Activated T-helper 1 cell treated with anti-CD3 and anti-CD28 coated beads, Interleukin-12 subunit alpha, Interleukin-12 subunit beta, Interleukin-2, Interleukin-4 antibody, amounts not matched to agents 30 ng/mL and 10 ng/mL and 1 ng/mL, durations not matched to agents 14 hours and 24 hours and 36 hours (primary cell): ENCODE measurements at places on chromosomes 3 and 15.

GRCh38 chr3:4078903-4079302, 224.3 kb upstream of the SETMAR start:
- no peak overlapping the region for H3K4me3 ChIP-seq
- H3K36me3 ChIP-seq = no peaks in the 10 kb centered on the region
- H3K27ac ChIP-seq = no peak overlapping the region

- H3K27me3 ChIP-seq = peaks cover 7% of the 10 kb centered on the region
- peaks cover 13% of the 10 kb centered on the region for H3K4me1 ChIP-seq
- no peak overlapping the region for H3K27ac ChIP-seq
- peaks cover 10% of the 10 kb centered on the region for H3K36me3 ChIP-seq
Observed at GRCh38 chr3:194514626-194515025, 27.8 kb upstream of the ATP13A3 start.

- no peak overlapping the region for H3K27ac ChIP-seq
- DNase-seq = no peak
- H3K4me1 ChIP-seq = peaks cover 9% of the 10 kb centered on the region
- no peak overlapping the region for H3K4me3 ChIP-seq
Observed at GRCh38 chr15:42101861-42102260, 7.5 kb upstream of the PLA2G4D start.

DNA sequence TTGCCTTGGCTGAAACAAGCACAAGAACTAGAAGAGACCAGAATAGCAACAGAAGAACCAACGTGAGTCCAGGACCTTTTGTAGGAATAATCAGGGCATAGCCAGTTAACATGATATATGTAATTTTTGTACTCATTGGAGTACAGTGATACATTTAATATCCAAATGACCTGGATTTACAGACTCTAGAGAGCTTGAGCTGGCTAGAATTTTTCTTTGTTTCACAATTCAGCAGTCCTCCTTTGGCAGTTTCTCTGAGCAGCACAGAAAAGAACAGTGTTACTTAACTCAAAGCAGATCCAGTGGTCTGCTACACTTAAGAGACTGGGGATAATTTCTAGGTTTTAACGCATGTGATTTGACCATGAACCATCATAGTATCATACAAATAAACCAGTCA, 245.7 kb downstream of the ADAMTSL3 start:
- H3K27me3 ChIP-seq = peaks cover 8% of the 10 kb centered on the region
- no peaks in the 10 kb centered on the region for H3K36me3 ChIP-seq
- H3K4me3 ChIP-seq = no peak overlapping the region
- H3K4me1 ChIP-seq = no peaks in the 10 kb centered on the region

GRCh38 chr15:64430000-64430735, 30.2 kb upstream of the ZNF609 start:
- H3K27ac ChIP-seq = peak overlapping the region; percentile 89
- peaks cover 31% of the 10 kb centered on the region for H3K4me1 ChIP-seq
- H3K36me3 ChIP-seq = peaks cover 23% of the 10 kb centered on the region
- no peaks in the 10 kb centered on the region for H3K27me3 ChIP-seq
- peak overlapping the region; percentile 72 for H3K4me3 ChIP-seq

DNA sequence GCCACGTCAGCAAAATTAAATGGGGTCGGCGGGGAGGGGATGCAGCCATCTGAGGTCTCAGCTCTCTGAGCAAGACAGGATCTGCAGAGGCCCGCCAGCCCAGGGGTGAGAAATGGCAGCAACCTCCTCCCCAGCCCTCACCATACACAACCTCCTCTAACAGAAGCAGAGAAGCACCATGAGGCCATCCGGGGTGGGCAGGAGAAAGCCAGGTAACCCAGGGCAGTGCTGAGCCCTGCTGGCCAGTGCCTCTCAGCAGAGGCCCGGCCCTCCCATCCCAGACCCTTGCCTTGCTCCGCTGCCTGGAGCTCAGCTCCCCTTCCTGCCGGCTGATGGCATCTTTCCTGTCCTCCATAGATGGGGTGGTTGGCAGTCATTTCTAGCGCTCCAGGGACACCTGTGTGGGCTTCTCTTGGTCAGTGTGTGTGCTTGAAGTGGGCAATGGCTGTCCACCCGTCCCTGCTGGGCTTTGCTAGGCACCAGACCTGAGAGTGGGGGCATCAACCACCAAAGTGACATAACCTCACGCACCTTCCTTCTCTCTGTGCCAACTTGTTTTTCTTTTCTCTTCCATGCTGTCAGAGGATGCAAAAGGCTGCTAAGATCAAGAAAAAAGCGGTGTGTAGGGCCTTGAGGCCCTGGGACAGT, 175.8 kb downstream of the NSMCE3 start:
- no peaks in the 10 kb centered on the region for H3K4me1 ChIP-seq
- H3K36me3 ChIP-seq = no peaks in the 10 kb centered on the region

DNA sequence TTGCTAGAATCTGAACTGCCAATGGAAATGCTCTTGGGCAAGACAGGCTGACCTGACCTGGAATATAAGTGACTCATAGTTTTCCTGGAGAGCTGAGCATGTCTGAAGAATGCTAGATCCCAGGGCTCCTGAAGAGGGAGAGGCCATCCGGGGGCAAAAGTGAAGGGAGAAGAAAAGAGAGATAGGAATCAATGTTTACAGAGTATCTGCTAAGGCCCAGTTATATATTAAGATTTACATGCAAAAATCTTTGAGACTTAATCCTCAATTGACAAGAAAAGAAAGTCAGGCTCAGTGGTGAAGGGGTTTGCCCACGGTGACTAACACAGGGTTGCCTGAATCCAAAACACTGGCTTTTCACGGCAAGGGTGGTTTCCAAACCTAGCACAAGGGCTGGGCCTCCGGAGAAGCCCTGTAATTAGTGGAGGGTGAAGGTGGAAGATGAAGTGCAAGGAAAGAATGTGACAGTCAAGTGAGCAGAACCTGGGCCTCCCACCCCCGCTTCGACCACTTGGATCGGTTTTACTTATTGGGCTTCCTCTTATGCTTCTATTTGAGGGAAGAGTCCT, 91.7 kb upstream of the FGF12 start:
- DNase-seq = peak; percentile 63
- peaks cover 78% of the 10 kb centered on the region for H3K4me1 ChIP-seq
- peak overlapping the region; percentile 89 for H3K27ac ChIP-seq

DNA sequence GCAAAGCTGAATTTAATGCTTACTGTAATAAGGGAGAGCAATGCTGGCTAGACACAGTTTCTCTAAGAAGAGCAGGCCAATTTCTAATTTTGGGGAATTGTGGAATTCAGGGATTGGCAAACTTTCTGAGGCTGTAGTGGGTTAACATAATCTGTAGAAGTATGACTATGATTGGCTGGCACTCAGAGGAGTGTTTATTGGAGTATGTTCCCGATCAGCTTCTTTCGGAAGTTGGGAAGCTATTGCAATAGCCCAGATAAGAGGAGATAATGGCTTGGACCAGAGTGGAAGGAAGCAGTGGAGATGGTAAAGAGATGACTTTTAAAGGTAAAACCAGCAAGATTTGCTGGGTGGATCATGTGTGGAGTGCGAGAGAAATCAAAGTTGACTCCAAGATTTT, 19.4 kb downstream of the TMOD3 start:
- H3K36me3 ChIP-seq = peaks cover 14% of the 10 kb centered on the region
- peaks cover 33% of the 10 kb centered on the region for H3K4me1 ChIP-seq

DNA sequence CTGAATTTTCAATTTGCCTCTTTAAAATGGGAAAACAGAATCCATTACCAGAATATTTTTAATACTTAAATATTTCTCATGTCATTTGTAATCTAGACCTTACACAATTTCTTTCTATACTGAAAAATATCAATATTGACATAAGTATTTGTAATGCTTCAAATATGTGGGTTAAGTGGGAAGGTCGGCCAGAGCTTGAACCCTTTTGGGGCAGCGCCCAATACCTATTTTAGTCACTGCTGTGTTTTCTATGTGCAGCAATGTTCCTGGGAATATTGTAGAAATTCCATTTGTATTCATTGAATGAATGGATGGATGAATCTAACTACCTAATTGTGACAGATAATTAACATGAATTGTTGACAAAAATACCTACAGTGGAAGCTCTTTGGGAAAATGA, 459.7 kb upstream of the ZNF717 start:
- DNase-seq = no peak
- no peak overlapping the region for H3K4me3 ChIP-seq
- no peaks in the 10 kb centered on the region for H3K4me1 ChIP-seq
- no peak overlapping the region for H3K27ac ChIP-seq
- no peaks in the 10 kb centered on the region for H3K36me3 ChIP-seq

GRCh38 chr3:12447075-12447474, 37.2 kb upstream of the TSEN2 start:
- H3K36me3 ChIP-seq = no peaks in the 10 kb centered on the region
- H3K4me1 ChIP-seq = no peaks in the 10 kb centered on the region
- no peak overlapping the region for H3K27ac ChIP-seq
- H3K4me3 ChIP-seq = no peak overlapping the region
- H3K27me3 ChIP-seq = peaks cover 2% of the 10 kb centered on the region

DNA sequence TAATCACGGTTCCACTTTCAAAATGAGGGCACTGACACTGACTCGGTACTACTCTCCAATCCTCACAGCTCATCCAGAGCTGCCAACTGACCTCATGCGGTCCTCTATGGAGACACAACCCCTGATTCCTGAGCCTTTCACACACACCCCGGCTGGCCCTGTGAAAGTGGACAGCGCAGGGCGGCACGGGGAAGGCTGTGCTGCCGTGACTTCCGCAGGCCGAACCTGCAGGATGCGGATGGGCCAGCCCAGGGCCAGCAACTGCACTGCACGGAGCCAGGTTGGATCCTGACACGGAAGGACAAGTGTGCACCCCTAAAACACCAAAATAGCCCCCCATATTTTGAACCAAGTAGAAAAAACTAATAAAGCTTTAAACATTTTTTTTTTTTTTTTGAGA, 41.0 kb downstream of the IQSEC1 start:
- peaks cover 2% of the 10 kb centered on the region for H3K36me3 ChIP-seq
- H3K4me3 ChIP-seq = no peak overlapping the region
- H3K4me1 ChIP-seq = no peaks in the 10 kb centered on the region
- no peak overlapping the region for H3K27ac ChIP-seq

DNA sequence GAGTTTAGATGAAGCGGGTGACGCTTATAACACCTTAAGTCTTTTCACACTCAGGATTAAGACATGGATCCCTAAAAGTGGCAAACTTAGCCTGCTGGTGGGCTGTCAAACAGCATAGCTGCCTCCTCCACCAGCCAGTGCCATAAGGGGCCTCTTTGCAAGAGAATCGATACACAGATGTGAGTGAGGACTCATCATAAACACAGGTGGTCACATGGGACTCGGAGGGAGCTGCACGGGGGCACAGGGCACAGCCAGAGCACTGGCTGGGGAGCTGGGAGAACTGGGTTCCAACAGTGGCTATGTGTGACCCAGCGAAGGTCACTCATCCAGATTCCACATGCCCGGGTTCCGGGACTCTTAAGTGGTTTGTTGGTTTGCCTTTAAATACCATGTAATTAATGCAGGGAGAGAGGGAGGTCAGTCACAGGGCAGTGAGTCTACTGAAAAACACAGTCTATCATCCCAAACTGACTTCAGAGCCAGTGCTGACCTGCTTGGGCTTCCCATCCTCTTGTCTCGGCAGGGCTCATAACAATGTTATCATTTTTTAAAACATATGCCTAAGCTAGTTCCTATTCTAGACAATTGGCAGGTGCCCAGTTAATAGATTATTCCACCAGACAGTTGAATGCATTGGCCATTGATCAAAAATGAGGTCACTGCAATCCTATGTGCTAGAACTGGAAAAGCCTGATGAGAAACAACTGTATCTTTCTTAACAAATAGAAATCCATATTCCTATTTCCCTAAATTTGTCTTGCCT, 51.8 kb downstream of the SLC12A8 start:
- H3K4me3 ChIP-seq = no peak overlapping the region
- no peak for DNase-seq
- H3K4me1 ChIP-seq = no peaks in the 10 kb centered on the region
- H3K36me3 ChIP-seq = no peaks in the 10 kb centered on the region

DNA sequence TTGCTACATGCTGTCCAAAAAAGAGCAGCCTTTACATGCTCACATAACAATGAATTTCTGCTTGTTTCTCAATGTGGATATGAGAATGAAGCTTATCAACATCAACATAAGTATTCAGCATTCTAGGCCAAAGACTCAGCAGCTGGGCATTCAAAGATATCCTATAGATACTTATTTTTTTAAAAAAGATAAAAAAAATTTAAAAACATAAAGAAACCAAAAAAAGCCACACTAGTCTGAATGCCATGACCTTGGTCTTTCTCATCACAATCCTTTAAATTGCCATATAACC, 182.0 kb downstream of the TNIK start:
- no peak for DNase-seq
- H3K27ac ChIP-seq = no peak overlapping the region
- peaks cover 14% of the 10 kb centered on the region for H3K36me3 ChIP-seq
- H3K4me3 ChIP-seq = no peak overlapping the region

GRCh38 chr3:29415482-29416223, 134.8 kb downstream of the RBMS3 start:
- no peaks in the 10 kb centered on the region for H3K4me1 ChIP-seq
- no peak overlapping the region for H3K27ac ChIP-seq
- H3K27me3 ChIP-seq = peaks cover 6% of the 10 kb centered on the region
- no peak overlapping the region for H3K4me3 ChIP-seq
- DNase-seq = no peak
- no peaks in the 10 kb centered on the region for H3K36me3 ChIP-seq

DNA sequence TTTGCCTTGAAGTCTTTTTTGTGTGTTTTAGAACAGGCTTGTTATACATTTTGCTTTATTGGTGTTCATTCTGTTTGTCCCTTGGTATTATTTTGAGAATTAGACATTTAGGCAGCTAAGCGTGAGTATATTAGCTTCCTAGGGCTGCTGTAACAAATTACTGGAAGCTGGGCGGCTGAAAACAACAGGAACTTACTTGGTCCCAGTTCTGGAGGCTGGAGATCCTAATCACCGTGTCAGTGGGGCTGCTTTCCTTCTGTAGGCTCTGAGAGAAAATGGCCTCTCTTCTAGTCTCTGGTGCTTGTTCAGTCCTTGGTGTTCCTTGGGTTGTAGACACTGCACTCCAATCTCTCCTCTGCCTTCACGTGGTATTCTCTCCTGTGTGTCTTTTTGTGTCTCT, 142.3 kb downstream of the KLHL25 start:
- peaks cover 25% of the 10 kb centered on the region for H3K4me1 ChIP-seq
- peaks cover 26% of the 10 kb centered on the region for H3K36me3 ChIP-seq
- DNase-seq = no peak
- H3K4me3 ChIP-seq = no peak overlapping the region

DNA sequence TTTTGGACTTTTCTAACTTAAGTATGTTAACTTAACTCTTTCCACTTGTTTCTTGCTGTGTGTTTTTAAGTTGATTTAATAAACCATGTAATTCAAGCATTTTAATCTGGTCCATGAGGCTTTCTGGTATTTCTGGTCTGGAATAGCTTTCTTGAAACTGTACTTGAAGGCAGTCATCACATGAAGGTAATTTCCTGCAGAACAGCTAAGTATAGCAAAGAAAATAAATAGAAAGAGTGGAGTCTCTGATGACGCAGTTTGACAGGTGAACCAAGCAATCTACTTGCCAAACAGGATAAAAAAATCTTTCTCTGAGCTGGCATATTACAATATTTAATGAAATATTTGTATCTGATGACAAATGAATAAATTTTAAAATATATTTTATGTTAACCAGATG, 74.9 kb downstream of the BTLA start:
- H3K4me1 ChIP-seq = no peaks in the 10 kb centered on the region
- no peak overlapping the region for H3K27ac ChIP-seq
- no peak overlapping the region for H3K4me3 ChIP-seq
- DNase-seq = no peak
- H3K27me3 ChIP-seq = peaks cover 2% of the 10 kb centered on the region
- H3K36me3 ChIP-seq = no peaks in the 10 kb centered on the region

- H3K4me3 ChIP-seq = no peak overlapping the region
- H3K36me3 ChIP-seq = no peaks in the 10 kb centered on the region
- no peak for DNase-seq
Observed at GRCh38 chr3:155242342-155242741, 51.1 kb downstream of the STRIT1 start.
